Lung (tissue), 17 donors: ENCODE measurements at places on chromosomes 3 and 15. TPM values are rescaled to one million over a fixed set of nuclear protein-coding genes. Genes with fewer than 3 reads are reported as not detected.

DNA sequence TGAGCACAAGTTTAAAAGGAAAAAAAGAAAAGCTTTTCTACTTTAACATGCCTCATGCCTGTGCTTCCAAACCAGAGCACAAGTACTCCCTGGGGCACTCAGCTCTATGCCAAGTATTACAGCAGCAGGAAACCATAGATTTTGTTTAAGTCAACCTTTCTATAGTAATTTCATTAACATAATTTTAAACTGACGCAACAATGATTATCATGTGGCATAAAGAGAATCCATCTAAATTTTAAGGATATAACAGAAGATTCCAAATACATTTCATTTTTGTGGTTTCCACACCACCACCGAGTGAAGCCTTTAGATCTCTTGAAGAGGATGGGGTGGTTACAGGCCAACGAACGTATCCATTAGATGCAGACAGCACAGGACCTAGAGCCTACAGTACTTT lies 112.1 kb downstream of the TNIK start:
- DNase-seq, result no peak
- H3K36me3 ChIP-seq, result no peaks in the 10 kb centered on the region
- no peaks in the 10 kb centered on the region for H3K27me3 ChIP-seq
- H3K27ac ChIP-seq, result no peak overlapping the region
- peaks cover 5% of the 10 kb centered on the region for H3K4me1 ChIP-seq

GRCh38 chr3:48225587-48225986 lies 2.3 kb downstream of the CAMP start:
- no peaks in the 10 kb centered on the region for H3K27me3 ChIP-seq
- H3K4me1 ChIP-seq, result no peaks in the 10 kb centered on the region
- no peaks in the 10 kb centered on the region for H3K36me3 ChIP-seq

GRCh38 chr3:74643636-74644035 lies 29.2 kb upstream of the CNTN3 start:
- H3K27me3 ChIP-seq, result no peaks in the 10 kb centered on the region
- no peak overlapping the region for H3K4me3 ChIP-seq
- H3K27ac ChIP-seq, result peak overlapping the region; percentile 85
- peak; percentile 80 for DNase-seq
- no peaks in the 10 kb centered on the region for H3K36me3 ChIP-seq

GRCh38 chr15:61582092-61582491 lies 353.0 kb upstream of the RORA start:
- H3K4me3 ChIP-seq, result no peak overlapping the region
- no peaks in the 10 kb centered on the region for H3K4me1 ChIP-seq
- DNase-seq, result no peak
- no peaks in the 10 kb centered on the region for H3K36me3 ChIP-seq

GRCh38 chr3:127518456-127519081 lies 72.0 kb downstream of the TPRA1 start:
- H3K4me1 ChIP-seq, result no peaks in the 10 kb centered on the region
- H3K4me3 ChIP-seq, result no peak overlapping the region
- no peak overlapping the region for H3K27ac ChIP-seq
- DNase-seq, result no peak

DNA sequence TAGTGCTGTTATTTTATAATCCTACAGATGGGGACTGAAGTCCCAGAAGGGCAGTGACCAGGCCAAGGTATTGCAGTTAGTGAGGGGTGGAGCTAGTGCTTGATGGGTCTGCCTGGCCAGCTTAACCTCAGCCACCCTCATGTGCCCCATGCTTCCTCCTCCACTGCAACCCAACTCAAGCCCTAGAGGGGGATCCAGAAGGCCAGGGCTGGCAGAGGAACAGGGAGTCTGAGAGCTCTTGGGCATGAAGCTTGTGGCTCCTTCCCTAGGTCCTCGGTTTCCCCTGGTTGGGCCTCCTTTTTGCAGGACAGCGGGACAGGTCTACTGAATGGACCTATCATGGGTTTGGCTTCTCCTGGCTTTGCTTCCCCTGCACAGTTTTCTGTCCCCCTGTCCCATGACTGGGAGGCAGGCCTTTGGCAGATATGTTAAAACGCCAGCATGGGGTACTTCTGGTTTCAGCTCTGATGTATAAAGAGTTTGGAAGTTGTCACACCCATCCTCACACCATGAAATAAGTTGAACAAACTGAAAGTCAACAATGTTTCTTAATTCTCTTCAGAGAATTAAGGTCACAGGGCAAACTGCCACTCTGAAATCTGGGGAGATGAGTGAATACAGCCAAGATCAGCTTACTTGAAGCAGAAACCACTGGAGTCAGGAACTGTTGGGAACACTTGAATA lies 103.3 kb downstream of the SMAD6 start:
- H3K36me3 ChIP-seq, result no peaks in the 10 kb centered on the region
- no peak overlapping the region for H3K27ac ChIP-seq

DNA sequence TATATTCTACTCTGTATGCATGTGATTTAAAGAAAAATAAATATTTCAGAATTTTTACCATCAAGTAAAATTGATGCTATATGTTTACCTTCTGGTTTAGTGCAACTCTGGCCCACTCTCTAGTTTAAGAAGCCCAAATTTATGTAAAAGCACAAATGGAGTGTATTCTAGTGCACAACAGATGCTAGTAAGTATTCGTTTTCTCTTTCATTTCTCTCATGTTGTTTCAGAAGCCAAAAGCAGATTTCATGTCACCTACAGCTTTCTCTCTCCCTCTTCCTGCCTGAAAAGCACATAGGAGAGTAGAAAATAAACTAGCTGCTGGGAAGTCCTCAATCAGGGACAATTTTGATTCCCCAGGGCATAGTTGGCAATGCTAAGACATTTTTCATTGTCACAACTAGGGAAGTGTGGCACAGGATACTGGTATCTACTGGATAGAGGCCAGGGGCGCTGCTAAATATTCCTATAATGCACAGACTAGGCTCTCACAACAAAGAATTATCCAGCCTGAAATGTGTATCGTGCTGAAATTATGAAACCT lies 147.4 kb upstream of the ARHGEF26 start:
- DNase-seq, result peak; percentile 35
- H3K4me3 ChIP-seq, result no peak overlapping the region
- H3K36me3 ChIP-seq, result no peaks in the 10 kb centered on the region

DNA sequence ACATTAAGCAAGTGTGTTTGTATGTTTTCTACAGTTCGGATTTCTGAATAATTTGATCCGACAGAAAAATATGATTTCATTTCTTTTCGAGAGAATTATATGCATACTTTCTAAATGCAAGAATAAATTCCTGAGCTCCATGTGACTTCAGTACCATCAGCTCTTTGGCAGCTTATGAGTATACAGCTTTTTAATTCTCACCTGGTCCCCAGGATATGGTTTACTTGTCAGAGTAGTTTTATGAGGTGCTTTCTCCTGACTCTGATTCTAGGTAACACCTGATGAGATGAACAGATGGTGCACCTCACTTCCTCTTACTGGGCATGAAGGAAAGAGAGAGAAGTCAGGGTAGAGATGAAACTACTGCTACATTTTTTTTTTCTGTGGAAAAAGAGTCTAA lies 3.1 kb downstream of the HGD start:
- H3K4me3 ChIP-seq, result no peak overlapping the region
- no peak overlapping the region for H3K27ac ChIP-seq
- H3K36me3 ChIP-seq, result no peaks in the 10 kb centered on the region
- H3K27me3 ChIP-seq, result no peaks in the 10 kb centered on the region
- DNase-seq, result no peak
- H3K4me1 ChIP-seq, result peaks cover 3% of the 10 kb centered on the region

- H3K4me1 ChIP-seq, result no peaks in the 10 kb centered on the region
- DNase-seq, result no peak
- H3K4me3 ChIP-seq, result no peak overlapping the region
- no peaks in the 10 kb centered on the region for H3K27me3 ChIP-seq
- H3K27ac ChIP-seq, result no peak overlapping the region
Observed at GRCh38 chr3:152192050-152192449, 76.7 kb upstream of the MBNL1 start.

- H3K27ac ChIP-seq, result no peak overlapping the region
- no peak overlapping the region for H3K4me3 ChIP-seq
- DNase-seq, result peak; percentile 31
Observed at GRCh38 chr3:15958692-15959433, 161.1 kb upstream of the ANKRD28 start.

GRCh38 chr3:135456108-135456790 lies 509.3 kb upstream of the PPP2R3A start:
- no peaks in the 10 kb centered on the region for H3K4me1 ChIP-seq
- H3K27ac ChIP-seq, result no peak overlapping the region
- no peak overlapping the region for H3K4me3 ChIP-seq
- peak; percentile 18 for DNase-seq

GRCh38 chr3:156516961-156517360 lies 38.0 kb downstream of the SSR3 start:
- DNase-seq, result no peak
- H3K4me3 ChIP-seq, result no peak overlapping the region
- H3K27me3 ChIP-seq, result no peaks in the 10 kb centered on the region
- H3K27ac ChIP-seq, result no peak overlapping the region
- H3K4me1 ChIP-seq, result no peaks in the 10 kb centered on the region
- no peaks in the 10 kb centered on the region for H3K36me3 ChIP-seq

DNA sequence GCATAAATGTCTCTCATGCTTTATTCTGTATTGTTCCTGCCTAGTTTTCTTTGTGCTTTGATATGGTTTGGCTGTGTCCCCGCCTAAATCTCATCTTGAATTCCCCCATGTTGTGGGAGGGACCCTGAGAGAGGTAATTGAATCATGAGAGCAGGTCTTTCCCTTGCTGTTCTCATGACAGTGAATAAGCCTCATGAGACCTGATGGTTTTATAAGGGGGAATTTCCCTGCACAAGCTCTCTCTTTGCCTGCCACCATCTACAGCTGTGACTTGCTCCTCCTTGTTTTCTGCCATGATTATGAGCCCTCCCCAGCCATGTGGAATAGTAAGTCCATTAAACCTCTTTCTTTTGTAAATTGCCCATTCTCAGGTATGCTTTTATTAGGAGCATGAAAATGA lies 1596.6 kb downstream of the SI start:
- no peak for DNase-seq
- no peak overlapping the region for H3K27ac ChIP-seq
- H3K27me3 ChIP-seq, result no peaks in the 10 kb centered on the region
- H3K36me3 ChIP-seq, result no peaks in the 10 kb centered on the region
- H3K4me3 ChIP-seq, result no peak overlapping the region

- H3K4me3 ChIP-seq, result no peak overlapping the region
- H3K36me3 ChIP-seq, result no peaks in the 10 kb centered on the region
- H3K27ac ChIP-seq, result peak overlapping the region; percentile 90
- H3K27me3 ChIP-seq, result no peaks in the 10 kb centered on the region
- peak; percentile 79 for DNase-seq
Observed at GRCh38 chr3:42052484-42053351, 38.4 kb upstream of the TRAK1 start.

DNA sequence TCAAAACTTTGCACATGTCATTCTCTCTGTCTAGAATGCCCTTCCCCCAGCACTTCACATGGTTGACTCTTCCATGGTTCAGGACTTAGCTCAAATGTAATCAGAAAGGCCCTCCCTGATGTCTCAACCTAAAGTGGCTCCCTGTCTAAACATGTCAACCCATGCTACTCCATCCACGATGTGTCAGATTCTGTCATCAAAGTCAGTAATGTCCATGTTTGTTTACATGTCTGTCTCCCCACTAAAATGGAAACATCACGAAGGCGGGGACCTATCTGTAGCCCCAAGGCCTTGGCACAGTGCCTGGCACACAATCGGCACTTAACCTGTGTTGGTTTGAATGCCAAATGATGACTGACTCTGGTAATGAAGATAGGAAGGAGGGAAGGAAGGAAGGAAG lies 20.8 kb upstream of the SNTN start:
- H3K36me3 ChIP-seq, result no peaks in the 10 kb centered on the region
- H3K4me3 ChIP-seq, result no peak overlapping the region
- no peak for DNase-seq
- H3K27ac ChIP-seq, result no peak overlapping the region

DNA sequence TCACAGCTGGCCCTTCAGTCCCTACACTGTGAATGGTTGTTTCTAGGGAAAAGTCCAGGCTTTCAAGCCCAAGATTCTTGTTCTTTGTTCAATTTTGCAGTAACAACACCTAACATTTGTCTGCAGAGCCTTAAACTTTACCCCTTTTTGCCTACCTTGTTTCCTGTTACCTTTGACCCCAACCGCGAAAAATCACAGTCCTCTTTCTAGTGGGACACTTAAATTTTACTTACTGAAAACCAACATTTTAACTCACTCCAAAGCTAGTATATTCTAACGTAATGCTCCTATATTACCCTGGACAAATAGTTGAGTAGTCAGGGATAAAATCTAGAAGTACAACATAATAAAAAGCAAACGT lies 649 bp upstream of the PIK3CB start:
- H3K27me3 ChIP-seq, result no peaks in the 10 kb centered on the region
- H3K4me3 ChIP-seq, result no peak overlapping the region
- DNase-seq, result no peak
- H3K4me1 ChIP-seq, result peaks cover 15% of the 10 kb centered on the region
- H3K27ac ChIP-seq, result peak overlapping the region; percentile 96
- H3K36me3 ChIP-seq, result no peaks in the 10 kb centered on the region

DNA sequence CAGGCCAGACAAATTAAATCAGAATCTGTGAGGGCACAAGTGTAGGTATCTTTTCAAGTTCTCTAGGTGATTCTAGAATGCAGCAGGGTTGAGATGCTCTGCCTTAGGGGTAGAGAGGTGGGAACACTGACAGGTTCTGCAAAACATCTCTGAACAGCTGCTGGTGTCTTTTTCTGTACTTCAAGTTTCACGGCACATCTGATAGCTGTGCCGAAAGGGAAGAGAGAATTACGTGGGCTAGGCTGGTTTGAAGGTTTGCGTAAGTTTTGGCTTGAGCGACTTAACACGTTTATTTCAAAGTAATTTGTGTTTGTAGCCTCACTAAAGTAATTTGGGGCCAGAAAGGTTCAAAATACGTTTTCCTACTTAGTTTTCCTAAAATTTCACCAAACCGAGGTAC lies 22.5 kb downstream of the PXK start:
- DNase-seq, result no peak
- H3K4me1 ChIP-seq, result peaks cover 11% of the 10 kb centered on the region
- no peaks in the 10 kb centered on the region for H3K27me3 ChIP-seq
- H3K27ac ChIP-seq, result no peak overlapping the region
- H3K36me3 ChIP-seq, result no peaks in the 10 kb centered on the region

DNA sequence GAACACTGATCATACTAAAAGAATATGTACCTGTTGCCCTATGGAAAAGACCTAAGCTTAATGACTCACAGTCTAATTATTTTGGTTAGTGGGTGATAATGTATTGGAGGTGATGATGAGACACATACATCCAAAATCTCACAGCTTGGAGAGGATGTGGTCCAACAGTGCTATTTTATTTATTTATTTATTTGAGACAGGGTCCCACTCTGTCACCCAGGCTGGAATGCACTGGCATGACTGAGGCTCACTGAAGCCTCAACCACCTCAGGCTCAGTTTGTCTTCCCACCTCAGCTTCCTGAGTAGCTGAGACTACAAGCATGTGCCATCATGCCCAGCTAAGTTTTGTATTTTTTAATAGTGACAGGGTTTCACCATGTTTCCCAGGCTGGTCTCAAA lies 35.0 kb downstream of the LPP start:
- H3K4me3 ChIP-seq, result no peak overlapping the region
- DNase-seq, result no peak
- H3K27me3 ChIP-seq, result no peaks in the 10 kb centered on the region

Gene CAPN3
- total RNA-seq, result 28.4 TPM

Gene SRP14
- 136 TPM for total RNA-seq

Gene EPB42
- total RNA-seq, result 0.18 TPM

Gene P2RY1
- total RNA-seq, result 20.2 TPM

Gene SORD
- total RNA-seq, result 17.9 TPM

Gene NUTM1
- not detected for total RNA-seq
